ENCODE measurements at places on chromosomes 11 and 22. TPM values are rescaled to one million over a fixed set of nuclear protein-coding genes. Genes with fewer than 3 reads are reported as not detected.

- peaks cover 9% of the 10 kb centered on the region for H3K36me3 ChIP-seq
- H3K27ac ChIP-seq = no peak overlapping the region
- H3K27me3 ChIP-seq = peaks cover 1% of the 10 kb centered on the region
- DNase-seq = no peak
- no peaks in the 10 kb centered on the region for H3K4me1 ChIP-seq
Observed at GRCh38 chr11:114679505-114679904, 1.2 kb downstream of the NXPE2 start.

DNA sequence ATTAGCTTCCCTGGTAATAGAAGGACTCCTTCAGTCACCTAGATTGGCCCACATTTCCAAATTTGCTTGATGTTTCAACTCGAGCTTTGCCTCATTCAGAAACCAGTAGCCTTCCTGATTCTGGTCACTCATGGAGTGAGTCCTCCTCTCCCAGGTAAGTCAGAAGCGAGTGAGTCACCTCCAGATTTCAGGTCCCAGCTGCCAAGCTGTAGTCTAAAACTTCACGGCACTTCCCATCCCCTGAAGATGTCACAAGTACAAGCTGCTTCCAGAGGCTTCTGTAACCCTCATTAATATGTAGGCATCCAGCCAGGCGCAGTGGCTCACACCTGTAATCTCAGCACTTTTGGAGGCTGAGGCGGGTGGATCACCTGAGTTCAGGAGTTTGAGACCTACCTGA, 23.5 kb downstream of the ARHGAP8 start:
- H3K4me3 ChIP-seq = no peak overlapping the region
- no peaks in the 10 kb centered on the region for H3K4me1 ChIP-seq
- H3K27me3 ChIP-seq = no peaks in the 10 kb centered on the region
- no peaks in the 10 kb centered on the region for H3K36me3 ChIP-seq
- no peak overlapping the region for H3K27ac ChIP-seq
- no peak for DNase-seq

GRCh38 chr11:15434529-15434928, 319.8 kb downstream of the INSC start:
- H3K27me3 ChIP-seq = no peaks in the 10 kb centered on the region
- H3K27ac ChIP-seq = no peak overlapping the region
- no peak for DNase-seq
- H3K4me3 ChIP-seq = no peak overlapping the region
- H3K4me1 ChIP-seq = no peaks in the 10 kb centered on the region

DNA sequence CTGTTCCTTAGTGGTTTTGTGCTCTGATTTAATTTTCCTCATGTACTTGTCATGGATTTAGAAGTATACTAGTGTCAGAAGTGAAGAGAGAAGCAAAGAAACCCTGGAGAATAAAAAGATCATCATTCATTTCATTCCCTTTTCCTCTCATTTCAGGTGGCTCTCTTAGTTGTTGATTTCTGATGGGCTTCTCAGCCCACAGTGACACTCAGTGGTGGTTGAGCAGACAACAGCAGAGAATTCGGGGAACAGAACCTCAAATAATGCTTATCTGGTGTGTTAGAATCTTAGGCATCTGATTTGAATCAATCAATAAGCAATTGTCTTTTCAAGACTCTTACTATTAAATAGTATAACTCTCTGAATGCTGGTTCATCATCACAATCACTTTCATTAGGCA, 1289.4 kb downstream of the FAM181B start:
- no peak overlapping the region for H3K4me3 ChIP-seq
- H3K36me3 ChIP-seq = no peaks in the 10 kb centered on the region
- H3K27me3 ChIP-seq = no peaks in the 10 kb centered on the region
- no peak overlapping the region for H3K27ac ChIP-seq
- no peaks in the 10 kb centered on the region for H3K4me1 ChIP-seq

GRCh38 chr22:37340331-37341262, 58.3 kb downstream of the CYTH4 start:
- H3K4me3 ChIP-seq = no peak overlapping the region
- H3K27me3 ChIP-seq = peaks cover 10% of the 10 kb centered on the region
- H3K4me1 ChIP-seq = peaks cover 6% of the 10 kb centered on the region
- no peak overlapping the region for H3K27ac ChIP-seq
- H3K36me3 ChIP-seq = no peaks in the 10 kb centered on the region
- no peak for DNase-seq

PTPRCAP gene
- 12.9 TPM for total RNA-seq

OR52I1 gene
- not detected for total RNA-seq

RAG2 gene
- not detected for total RNA-seq

OR52H1 gene
- total RNA-seq = 2.1 TPM

DNA sequence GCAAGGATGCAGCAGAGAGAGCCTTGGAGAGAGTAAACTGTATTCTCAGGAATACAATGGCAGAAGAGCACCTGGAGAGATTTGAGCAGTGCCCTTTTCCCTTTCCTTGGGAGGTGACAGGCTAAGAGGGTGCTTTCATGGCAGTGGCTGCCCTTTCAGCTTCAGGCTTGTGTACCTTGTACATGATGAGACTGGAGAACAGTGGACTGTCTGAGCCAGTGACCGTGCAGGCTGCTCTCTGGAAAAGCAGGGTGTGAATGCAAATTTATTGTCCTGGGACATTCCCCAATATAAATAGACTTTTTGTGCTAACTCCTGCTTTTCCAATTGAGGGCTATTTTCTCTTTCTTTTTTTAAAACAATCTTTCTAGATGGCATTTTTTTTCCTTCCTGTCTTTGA, 99.3 kb downstream of the TRIM44 start:
- DNase-seq = no peak
- H3K4me1 ChIP-seq = peaks cover 3% of the 10 kb centered on the region
- no peaks in the 10 kb centered on the region for H3K27me3 ChIP-seq
- no peak overlapping the region for H3K4me3 ChIP-seq
- H3K36me3 ChIP-seq = peaks cover 11% of the 10 kb centered on the region
- no peak overlapping the region for H3K27ac ChIP-seq

MUC5AC gene
- total RNA-seq = not detected
